ENCODE measurements at places on chromosomes 6 and 20.

DNA sequence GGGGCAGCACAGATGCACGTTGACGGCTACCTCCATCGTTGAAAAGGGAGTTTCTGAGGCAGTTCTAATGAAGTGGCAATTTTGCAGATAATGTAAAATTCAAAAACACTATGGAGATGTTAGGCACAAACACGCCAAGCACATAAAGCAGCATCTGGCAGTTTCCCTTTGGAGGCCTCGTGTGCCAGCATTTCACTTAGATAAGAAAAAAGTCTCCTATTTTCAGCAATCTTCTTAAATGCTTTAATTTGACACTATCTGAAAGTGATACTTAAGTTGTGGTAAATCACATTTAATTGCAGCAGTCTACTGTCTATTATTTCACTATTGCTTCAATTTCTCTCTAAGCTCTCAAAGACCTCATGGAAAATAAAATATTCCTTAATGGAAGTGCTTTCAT, 125.3 kb upstream of the PROKR2 start:
- DNase-seq = no peak

GRCh38 chr6:95325916-95326315, 251.4 kb upstream of the MANEA start:
- no peak for DNase-seq

- DNase-seq = no peak
Observed at GRCh38 chr6:113129991-113130390, 727.2 kb upstream of the MARCKS start.

DNA sequence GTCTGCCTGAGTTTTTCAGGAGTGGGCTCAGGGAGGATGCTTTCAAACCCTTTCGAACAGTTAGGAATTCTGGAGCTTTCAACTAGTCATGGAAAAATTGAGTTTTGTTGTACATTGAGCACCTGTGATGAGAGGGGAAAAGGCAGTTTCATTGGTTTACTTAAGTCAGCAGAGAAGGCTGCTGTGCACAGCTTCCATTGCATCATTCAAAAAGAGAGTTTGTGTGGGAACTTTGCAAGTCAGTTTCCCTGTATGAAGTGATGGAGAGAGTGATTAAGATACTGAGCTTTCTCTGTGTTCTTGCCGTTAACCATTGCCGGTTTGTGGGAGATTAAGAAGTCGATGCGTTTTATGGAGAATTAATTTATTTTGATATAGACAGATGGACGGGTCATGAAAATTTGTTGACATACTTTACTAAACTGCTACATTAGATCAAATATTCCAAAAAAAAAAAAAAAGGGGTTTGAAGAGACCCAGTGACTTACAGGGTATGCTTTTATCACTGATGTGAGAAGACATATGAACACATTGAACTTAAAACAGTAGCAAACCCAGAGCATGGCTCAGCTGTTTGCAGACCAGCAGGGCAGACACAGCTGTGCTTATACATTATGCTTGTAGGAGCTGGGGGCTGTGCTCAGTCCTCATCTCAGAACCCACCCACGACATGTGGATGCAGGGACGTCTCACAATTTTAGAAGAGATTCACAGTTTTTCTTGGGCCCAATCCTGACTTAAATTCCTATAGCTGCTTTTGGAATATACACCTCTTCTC, 234.1 kb downstream of the SOX4 start:
- no peak for DNase-seq

GRCh38 chr6:47071681-47072080, 29.5 kb upstream of the ADGRF1 start:
- no peak for DNase-seq

GRCh38 chr20:45153752-45154151, 20.9 kb upstream of the PI3 start:
- peak; percentile 83 for DNase-seq

GRCh38 chr6:163444077-163444476, 29.6 kb downstream of the QKI start:
- no peak for DNase-seq

- DNase-seq = no peak
Observed at GRCh38 chr6:93721386-93722048, 302.2 kb upstream of the EPHA7 start.

DNA sequence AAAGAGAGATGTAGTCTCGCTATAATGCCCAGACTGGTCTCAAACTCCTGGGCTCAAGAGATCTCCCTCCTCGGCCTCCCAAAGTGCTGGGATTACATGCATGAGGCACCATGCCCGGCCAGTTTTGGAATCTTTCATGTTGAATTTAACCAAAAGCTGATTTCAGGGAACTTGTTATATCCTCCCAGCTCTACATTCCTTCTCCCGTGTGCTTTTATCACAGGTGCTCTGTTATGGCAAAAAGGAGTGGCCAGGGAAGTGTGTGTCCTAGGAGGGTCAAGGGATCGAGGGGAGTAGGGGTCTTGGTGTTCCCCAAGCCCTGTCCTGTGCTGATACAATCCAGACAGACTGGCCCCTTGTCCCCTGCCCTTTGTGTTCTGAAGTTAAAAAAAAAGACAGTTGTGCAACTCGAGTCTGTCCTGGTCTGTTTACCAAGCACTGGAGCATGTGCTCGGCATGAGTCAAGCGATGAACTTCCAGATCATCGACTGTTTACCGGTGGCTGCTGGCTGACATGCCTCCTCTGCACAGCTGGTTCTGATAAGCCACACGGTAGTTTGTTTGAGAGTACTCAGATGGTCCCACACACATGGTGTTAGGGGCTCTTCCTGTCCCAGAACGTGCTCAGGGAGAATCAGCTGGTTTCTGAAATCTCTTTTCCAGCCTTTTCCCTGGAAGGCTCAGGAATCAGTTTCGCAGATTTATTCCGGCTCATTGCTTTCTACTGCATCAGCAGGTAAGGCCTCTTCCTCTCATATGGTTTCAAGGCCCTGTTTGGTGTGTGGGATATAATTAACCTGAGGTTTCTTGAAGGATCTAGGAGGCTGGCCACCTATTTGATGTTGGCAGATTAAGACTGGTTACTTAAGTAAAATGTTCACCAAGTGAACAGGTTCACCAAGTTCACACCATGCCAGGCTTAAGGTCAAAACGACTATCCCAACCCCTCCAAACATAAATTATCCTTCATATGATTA, 52.6 kb upstream of the NAA20 start:
- no peak for DNase-seq

DNA sequence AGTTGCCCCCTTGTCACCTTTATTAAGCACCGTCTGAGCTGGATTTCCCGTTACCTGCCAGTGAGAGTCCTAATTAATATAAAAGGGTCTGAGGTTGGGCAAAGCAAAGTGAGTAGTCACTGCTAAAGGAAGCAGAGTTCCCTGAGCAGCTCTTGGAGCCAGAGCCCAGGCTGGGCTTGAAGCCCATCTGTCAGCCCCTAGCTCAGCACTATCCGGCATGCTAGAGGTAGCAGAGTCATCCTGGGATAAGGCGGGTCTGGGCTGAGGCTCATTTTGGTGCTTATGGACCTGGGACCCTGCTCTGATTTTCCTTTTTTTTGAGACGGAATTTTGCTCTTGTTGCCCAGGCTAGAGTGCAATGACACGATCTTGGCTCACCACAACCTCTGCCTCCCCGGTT, 46.2 kb downstream of the ADNP start:
- no peak for DNase-seq

GRCh38 chr20:56187534-56188165, 60.9 kb upstream of the MC3R start:
- no peak for DNase-seq

DNA sequence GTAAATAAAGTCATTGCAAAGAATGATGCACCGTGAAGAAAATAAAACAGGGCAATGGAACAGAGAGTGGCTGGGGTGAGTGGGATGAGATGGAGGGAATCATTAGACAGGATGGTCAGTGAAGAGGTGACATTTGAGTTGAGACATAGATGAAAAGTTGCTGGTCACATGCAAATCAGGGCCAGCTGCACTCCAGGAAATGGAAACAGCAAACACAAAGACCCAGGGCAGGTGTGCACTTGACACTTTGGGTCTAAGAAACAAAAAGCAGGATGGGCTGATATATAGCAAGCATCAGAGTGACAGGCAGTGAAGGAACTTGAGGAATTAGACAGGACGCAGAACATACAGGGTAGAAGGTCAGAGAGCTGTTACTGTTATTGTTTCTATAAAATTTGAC, 171.5 kb upstream of the RIPOR2 start:
- DNase-seq = no peak

DNA sequence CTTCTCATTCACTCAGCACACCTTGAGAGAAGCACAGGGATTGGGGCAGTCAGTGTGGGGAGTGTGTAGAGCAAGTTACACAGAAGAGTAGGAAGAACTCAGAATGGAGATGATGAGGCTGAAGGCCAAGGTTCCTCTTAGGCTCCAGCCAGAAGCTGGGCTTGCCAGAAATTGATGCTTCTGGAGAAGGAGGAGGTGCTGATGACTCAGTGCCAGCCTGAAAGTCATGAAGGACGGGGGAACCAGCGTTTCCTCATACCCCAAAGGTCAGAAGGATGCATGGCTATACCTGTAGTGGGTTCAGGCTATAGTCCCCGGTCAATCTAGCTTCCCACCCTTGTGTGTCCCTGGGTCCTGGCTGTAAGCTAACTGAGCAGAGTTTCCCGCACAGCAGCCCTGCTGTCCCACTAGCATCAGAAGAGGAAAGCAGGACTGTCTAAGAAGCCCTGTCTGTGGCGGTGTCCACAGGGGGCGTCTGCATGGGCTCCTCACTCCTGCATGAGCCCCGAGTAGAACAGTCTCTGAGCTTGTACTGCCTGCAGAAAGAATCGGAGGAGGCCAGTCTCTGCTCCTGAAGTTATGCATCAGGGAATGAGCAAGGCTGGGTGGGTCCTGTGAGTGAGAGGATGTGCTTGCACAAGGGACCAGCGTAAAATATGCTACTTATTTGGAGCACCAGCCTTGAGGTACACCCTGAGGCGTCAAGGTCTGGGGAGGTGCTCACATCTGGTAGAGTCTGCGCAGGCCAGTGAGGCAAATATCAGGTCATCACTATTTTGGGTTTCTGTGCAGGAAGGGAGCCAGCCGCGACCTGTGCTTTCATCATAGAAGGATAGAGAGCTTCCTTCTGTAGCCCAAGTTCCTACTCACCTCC, 148.5 kb downstream of the MRPL14 start:
- no peak for DNase-seq

- no peak for DNase-seq
Observed at GRCh38 chr6:51568771-51569170, 518.6 kb downstream of the PKHD1 start.

DNA sequence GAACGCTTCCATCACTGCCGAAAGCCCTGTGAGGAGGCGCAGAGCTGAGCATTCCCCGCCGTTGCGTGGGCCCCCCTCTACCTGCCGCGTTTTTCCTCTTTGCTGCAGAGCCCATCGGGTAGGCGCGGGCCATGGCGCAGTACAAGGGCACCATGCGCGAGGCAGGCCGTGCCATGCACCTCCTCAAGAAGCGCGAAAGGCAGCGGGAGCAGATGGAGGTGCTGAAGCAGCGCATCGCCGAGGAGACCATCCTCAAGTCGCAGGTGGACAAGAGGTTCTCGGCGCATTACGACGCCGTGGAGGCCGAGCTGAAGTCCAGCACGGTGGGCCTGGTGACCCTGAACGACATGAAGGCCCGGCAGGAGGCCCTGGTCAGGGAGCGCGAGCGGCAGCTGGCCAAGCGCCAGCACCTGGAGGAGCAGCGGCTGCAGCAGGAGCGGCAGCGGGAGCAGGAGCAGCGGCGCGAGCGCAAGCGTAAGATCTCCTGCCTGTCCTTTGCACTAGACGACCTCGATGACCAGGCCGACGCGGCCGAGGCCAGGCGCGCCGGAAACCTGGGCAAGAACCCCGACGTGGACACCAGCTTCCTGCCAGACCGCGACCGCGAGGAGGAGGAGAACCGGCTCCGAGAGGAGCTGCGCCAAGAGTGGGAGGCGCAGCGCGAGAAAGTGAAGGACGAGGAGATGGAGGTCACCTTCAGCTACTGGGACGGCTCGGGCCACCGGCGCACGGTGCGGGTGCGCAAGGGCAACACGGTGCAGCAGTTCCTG, 693 bp downstream of the FAM50B start:
- no peak for DNase-seq

DNA sequence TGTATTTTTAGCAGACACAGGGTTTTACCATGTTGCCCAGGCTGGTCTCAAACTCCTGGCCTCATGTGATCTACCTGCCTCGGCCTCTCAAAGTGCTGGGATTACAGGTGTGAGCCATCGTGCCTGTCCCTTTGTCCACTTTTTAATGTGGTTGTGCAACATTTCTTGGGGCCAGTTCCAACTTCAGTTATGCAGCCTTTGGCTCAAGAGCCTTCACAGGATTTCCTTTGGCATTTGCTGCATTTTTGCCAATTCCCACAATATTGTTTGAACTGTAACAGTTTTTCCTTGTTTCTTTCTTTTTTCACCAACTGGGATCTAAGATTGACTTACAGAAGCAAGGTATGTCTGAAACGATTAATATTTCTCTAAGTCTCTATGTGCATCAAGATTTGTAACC, 63.6 kb downstream of the EDN1 start:
- DNase-seq = no peak

DNA sequence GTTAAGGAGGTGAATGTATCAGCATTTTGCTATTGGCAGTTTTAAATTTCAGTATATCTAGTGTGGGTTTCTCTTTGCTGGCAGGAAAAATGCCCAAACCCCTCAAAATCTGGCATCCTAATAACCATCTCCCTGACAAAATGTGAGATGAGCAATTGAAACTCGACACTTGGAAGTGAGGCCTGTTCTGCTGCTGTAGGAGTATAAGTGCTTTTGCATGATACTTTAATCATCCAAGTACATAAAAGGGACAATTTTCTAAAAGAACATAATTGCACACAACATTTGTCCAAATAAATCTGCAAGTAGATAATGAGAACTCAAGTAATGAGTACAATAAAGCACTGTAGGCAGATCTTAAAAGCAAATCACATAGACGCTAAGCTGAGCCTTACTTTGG, 36.5 kb downstream of the LAMP5 start:
- DNase-seq = no peak
